ENCODE measurements at places on chromosomes 12 and 14. TPM values are rescaled to one million over a fixed set of nuclear protein-coding genes. Genes with fewer than 3 reads are reported as not detected.

The BBS10 gene
- 8.2 TPM for polyA plus RNA-seq

The RDH12 gene
- polyA plus RNA-seq, result 0.50 TPM

The HCAR3 gene
- polyA plus RNA-seq, result not detected

The SLC10A1 gene
- not detected for polyA plus RNA-seq

The OR4K15 gene
- not detected for polyA plus RNA-seq

The C3AR1 gene
- 23.9 TPM for polyA plus RNA-seq
